Stimulated activated CD8-positive, alpha-beta memory T cell treated with anti-CD3 and anti-CD28 coated beads, Interleukin-7, amount 100 ng/mL, for 48 hours (primary cell): ENCODE measurements at places on chromosomes 13 and 19.

- no peak for DNase-seq
Observed at GRCh38 chr19:8129061-8129618, 20.3 kb downstream of the FBN3 start.

DNA sequence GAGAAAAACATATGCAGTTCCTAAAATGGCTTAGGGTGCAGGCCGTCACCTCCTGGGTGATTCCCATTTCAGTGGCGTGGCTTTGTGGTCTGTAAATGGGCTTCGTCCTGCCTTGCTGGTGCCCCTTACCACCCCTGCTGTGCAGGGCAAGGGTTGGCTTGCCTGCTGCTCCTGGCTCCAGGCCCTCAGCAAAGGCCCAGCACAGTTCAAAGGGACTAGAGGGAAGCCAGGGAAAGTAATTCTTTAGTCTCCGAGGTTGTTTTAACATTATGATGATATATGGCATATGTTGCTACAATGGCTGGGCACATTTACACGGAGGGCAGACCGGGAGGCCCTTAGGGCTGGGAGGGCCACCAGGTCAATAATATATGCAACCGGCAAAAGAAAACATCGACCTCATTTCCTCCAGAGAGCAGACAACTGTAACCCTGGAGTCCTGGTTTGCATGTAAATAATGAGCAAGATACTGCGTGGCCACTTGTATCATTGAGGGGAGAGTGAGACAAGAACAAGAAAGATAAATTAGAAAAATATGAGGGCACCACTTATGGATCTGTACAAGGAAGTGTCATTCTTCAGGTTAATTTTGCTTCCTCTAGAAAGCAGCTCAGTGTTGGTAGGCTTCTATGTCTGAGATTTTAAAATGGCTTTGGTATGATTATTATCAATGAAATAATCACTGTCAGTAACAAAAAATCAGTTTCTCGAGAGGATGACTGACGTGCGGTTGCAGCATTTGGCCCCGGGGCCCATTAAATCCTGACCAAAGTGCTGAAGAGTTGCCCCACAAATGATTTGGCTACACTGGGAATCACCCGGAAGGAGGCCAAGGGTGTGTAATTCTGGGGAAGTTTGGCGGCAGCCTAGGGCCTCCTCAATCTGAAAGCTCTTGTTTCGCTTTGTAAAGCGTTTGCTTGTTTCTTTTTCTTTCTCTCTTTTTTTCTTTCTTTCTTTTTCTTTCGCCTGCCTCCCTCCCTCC, 32.8 kb upstream of the URI1 start:
- no peak for DNase-seq

- no peak for DNase-seq
Observed at GRCh38 chr13:44840131-44840530, 149.1 kb downstream of the NUFIP1 start.

- no peak for DNase-seq
Observed at GRCh38 chr19:670609-671075, 5.5 kb upstream of the FSTL3 start.

DNA sequence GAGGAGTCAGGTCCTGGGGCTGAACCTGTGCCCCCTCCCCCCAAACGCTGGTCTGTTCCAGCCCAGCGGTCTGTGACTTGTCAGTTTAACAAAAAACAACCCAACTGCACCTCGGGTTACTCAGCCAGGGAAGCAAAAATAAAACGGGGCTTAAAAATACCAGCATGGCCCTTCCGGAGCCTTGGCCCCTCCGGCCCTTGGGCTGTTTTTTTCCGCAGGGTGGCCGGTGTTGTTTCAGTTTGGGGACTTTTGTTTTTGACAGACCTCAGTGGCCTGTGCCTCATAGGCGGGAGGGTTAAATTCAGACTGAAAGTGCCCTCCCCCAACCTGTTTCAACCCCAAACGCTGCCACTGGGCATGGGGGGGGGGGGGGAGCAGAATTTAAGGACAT, 4.0 kb downstream of the TCF3 start:
- DNase-seq: no peak

GRCh38 chr13:26965952-26966700, 205.5 kb downstream of the USP12 start:
- no peak for DNase-seq

DNA sequence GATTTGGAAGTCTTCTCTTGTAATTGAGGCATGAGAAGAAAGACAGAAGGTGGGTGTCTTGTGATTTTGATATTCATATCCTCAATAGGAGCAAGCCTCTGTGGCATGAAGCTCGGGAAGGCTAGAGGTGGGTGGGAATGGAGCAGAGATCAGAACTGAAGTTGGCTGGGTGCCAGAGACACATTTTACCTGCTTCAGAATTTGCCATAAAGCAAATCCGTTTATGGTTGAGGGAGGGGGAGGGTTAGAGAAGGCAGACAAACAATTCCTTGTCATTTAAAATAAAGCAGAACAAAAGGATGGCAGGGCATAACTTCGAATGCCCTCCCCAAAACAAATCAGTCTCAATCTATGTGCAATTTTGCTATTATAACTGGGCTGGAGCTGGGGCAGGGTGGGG, 305.9 kb downstream of the KLF5 start:
- DNase-seq: no peak

DNA sequence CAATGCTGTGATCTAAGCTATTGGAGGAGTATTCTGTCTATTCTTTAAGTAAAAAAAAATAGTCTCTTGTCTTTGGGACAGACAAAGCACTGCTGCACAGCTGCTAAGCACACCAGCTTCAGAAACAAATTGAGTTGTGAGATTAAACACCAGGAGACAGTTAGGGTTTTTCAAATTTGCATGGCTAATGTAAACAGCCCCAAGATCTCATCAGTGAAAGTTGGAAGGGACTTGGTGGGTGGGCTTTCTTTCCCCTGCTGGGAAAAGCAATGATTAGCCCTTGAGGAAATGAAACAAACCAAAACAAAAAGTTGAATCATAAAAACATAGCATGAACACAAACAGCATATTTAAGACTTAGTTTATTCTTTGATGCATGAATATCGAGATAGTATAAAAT, 143.6 kb upstream of the SLITRK1 start:
- no peak for DNase-seq
